ENCODE measurements at places on chromosomes 6 and 20.

DNA sequence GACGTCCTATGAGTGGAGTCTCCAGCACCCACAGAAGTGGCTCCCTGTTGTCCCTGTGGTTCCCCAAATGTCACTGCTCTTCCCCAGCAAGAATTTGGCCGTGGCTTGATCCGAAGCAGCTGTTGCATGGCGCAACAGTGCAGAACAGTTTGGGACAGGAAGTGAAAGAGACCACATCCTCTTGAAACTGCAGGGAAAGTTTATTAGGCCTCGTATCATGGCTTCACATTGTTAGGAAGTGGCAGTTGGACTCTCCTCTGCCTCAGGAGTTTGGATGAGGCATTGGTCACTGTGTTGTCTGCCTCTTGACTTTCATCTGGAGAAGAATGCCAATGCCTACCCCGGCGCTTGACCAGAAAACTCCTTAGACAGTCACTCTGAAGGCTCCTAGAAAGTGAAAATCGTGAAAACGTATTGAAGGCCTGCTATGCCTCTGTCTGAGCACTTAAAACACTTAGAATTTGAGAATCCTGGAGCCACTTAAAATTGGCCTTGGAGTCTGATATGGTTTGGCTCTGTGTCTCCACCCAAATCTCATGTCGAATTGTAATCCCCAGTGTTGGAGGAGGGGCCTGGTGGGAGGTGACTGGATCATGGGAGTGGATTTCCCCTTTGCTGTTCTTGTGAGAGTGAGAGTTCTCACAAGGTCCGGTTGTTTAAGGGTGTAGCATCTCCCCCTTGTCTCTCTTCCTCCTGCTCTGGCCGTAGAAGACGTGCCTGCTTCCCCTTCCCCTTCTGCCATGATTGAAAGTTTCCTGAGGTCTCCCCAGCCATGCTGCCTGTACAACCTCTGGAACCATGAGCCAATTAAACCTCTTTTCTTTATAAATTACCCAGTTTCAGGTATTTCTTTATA, 334.9 kb upstream of the JARID2 start:
- peak; percentile 71 for DNase-seq
- no peaks in the 10 kb centered on the region for H3K4me1 ChIP-seq
- no peaks in the 10 kb centered on the region for H3K36me3 ChIP-seq
- peak overlapping the region; percentile 16 for H3K27ac ChIP-seq
- H3K27me3 ChIP-seq = no peaks in the 10 kb centered on the region

DNA sequence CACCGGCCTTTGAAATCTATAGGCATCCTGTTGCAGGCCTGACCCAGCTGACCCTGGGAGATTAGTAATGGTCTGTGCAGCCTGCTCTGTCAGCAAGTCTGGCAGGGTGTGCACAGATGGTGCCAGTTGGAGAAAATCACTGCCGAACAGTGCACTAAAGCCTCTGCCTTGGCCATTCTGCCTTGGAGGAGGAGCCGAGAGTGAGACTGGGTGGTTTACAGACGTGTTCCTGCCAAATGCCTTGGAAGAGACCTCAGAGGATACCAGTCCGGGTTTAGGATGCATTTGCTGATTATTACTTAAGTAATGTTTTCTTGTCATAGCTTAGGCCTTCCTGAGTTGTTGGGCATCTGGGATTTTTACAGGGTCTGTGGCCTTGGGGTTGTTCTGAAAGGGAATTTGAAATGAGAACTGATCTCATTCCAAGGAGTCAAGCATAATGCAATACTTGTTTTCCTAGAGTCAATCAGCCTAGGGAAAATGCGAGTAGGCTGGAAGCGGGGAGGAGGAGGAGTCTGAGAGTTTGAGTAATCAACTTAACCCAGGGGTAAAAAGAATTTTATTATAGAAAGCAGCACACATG, 292.1 kb downstream of the SOX4 start:
- H3K36me3 ChIP-seq = no peaks in the 10 kb centered on the region
- H3K27me3 ChIP-seq = no peaks in the 10 kb centered on the region
- peak overlapping the region; percentile 66 for H3K27ac ChIP-seq
- peak; percentile 23 for DNase-seq
- H3K4me1 ChIP-seq = peaks cover 27% of the 10 kb centered on the region
- peak overlapping the region; percentile 22 for H3K4me3 ChIP-seq

GRCh38 chr20:64131406-64131805, 24.0 kb upstream of the NPBWR2 start:
- no peaks in the 10 kb centered on the region for H3K27me3 ChIP-seq
- no peaks in the 10 kb centered on the region for H3K36me3 ChIP-seq
- H3K27ac ChIP-seq = no peak overlapping the region
- no peak overlapping the region for H3K4me3 ChIP-seq
- DNase-seq = no peak

DNA sequence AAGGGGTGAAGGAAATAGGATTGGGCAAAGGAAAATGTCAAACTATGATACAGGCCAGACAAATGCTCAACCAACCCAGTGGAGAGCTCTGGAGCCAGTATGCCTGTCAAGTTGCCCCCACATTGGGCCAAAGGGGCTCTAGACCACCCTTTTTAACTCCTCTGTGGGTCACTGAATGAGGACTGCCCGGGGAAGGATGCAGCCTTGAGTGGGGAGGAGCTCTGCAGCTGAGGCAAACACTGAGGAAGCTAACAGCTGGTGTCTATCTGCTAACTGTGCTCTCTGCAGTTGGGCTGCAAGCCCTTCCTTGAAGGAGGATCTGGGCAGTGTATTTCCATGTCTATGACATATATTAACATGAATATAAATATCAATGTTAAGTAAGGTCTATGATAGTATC, 98.4 kb upstream of the PRSS16 start:
- no peak overlapping the region for H3K4me3 ChIP-seq
- H3K27ac ChIP-seq = no peak overlapping the region
- H3K27me3 ChIP-seq = no peaks in the 10 kb centered on the region

GRCh38 chr20:47334022-47334551, 22.4 kb downstream of the ZMYND8 start:
- no peaks in the 10 kb centered on the region for H3K36me3 ChIP-seq
- peak overlapping the region; percentile 84 for H3K27ac ChIP-seq
- H3K4me3 ChIP-seq = no peak overlapping the region
- DNase-seq = no peak
- H3K27me3 ChIP-seq = no peaks in the 10 kb centered on the region

DNA sequence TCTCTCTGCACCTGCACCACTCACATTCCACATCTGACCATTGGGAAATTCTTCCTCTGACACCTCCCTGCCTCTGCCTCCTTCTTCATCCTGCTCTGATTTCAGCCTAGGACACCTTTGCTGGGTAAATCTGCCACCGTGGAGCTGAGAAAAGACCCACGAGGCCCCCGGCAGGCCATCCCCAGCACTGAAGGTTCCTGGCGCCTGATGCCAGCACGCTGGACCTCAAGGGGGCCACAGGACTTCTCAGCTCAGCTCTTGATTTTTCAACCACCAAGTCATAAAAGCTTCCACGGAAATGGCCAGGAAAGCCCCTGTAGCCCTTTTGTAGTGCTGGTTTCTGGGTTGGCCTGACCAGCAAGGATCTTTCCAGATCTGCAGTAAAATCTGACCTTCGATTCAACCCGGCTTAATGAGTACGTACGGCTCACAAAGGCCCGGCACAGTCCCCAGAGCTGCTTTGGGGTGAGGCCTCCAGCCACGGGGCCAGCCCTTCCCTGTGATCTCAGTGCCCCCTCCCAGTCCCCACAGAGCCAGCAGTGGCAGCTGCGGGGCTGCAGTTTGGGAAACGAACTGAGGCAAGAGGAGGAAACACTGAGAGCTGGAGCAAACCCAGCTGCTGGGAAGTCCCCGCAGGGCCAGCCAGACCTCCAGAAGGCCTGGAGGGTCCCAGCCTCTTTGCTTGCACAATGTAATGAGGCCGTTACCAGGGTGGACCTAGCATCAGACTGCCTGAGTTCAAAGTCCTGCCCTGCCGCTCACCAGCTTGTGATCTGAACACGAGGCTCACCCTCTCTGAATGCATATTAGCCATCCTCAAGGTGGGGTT, 157.5 kb downstream of the BMP7 start:
- no peaks in the 10 kb centered on the region for H3K4me1 ChIP-seq
- DNase-seq = no peak
- no peaks in the 10 kb centered on the region for H3K27me3 ChIP-seq
- no peak overlapping the region for H3K4me3 ChIP-seq
- H3K36me3 ChIP-seq = no peaks in the 10 kb centered on the region

DNA sequence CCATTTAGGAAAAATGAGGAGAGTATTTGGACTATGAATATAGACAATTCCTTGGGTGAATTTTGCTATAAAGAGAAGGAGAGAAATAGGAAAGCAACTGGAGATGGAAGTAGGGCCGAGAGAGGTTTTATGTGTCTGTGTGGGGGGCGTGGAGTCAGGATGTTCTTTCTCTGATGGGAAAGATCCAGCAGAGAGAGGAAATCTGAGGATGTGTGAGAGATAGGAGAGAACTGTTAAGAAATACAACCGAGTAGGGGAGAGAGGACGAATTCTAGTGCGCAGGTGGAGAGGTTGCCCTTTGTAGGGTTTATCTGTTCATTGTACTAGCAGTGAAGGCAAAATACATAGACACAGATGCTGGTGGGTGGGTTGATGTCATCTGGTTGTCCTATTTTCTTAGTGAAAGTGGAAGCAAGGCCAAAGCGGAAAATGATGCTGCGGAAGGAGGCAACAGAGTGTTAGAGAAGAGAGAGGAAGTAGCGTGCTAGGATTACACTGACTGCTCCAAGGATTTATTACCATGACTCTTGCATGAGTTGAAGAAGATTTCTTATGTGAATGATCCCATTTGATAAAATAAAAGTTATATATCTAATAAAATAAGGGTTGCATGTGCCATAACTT, 57.7 kb downstream of the CLVS2 start:
- no peak overlapping the region for H3K27ac ChIP-seq
- H3K27me3 ChIP-seq = no peaks in the 10 kb centered on the region
- no peaks in the 10 kb centered on the region for H3K36me3 ChIP-seq
- no peaks in the 10 kb centered on the region for H3K4me1 ChIP-seq
- DNase-seq = no peak

DNA sequence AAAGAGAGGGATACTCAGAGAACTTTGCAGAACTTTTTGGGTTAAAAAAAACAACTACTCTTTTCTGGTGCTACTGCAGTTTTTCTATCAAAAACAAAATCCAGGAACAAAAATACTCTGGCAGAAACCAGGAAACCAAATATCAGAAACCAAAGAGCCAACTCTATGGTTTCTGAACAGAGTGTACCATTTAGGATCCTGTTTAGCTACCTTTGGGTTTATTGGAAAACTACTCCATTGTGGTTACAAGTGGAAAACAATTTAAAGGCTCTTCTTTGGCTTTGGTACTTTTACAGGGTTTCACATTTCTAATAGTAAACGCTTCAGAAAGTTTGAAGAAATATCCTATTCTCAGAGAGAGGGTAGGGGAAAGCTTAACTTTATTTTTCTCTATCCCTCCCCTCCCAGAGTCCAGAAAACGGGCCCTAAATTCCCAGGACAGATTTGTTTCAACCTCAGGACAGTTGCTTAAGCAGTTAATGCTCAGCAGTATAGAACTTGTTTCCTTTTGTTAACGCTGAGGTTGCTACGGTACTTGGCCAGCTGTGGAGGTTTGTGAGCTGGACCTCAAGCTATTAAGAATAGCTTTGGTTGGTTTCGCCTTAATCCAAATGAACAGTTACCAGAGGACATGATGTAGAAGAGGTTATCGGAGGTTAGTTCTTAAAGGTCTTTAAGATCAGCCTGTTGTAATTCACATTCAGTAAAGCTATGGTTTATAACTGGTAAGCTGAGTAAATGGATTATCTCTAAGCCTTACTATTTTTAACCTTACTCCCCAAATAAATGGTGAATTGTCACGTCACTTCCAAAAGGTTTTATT, 47.9 kb downstream of the FOXO3 start:
- H3K36me3 ChIP-seq = no peaks in the 10 kb centered on the region
- peak overlapping the region; percentile 55 for H3K27ac ChIP-seq
- DNase-seq = no peak
- peak overlapping the region; percentile 2 for H3K4me3 ChIP-seq

- no peak overlapping the region for H3K4me3 ChIP-seq
- H3K4me1 ChIP-seq = peaks cover 12% of the 10 kb centered on the region
- no peak for DNase-seq
These were observed 58.7 kb upstream of the CD93 start for GRCh38 chr20:23144856-23145255.

GRCh38 chr6:38282911-38283310, 356.8 kb downstream of the BTBD9 start:
- no peak overlapping the region for H3K27ac ChIP-seq
- no peak overlapping the region for H3K4me3 ChIP-seq
- no peaks in the 10 kb centered on the region for H3K27me3 ChIP-seq
- H3K36me3 ChIP-seq = no peaks in the 10 kb centered on the region

DNA sequence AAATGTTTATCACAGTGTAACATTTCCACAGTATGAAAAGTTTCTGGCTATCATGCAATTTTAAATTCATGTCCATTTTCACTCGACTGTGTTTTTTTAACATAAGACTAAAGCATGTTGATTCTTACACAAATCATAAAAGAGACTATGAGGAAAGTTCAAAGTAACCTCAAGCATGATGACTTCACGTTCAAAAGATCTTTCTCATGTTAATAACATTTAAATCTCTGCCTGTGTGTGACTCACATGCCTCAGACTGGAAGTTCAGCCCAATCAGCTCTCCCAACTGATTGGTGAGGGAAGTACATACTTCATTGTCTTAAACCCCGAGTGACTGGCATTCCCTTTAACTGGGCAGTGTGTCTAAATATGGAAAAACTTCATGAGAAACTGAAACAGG, 37.4 kb downstream of the ATXN1 start:
- no peak overlapping the region for H3K4me3 ChIP-seq
- peaks cover 43% of the 10 kb centered on the region for H3K4me1 ChIP-seq
- H3K27me3 ChIP-seq = no peaks in the 10 kb centered on the region
- no peaks in the 10 kb centered on the region for H3K36me3 ChIP-seq
- peak; percentile 86 for DNase-seq

- no peaks in the 10 kb centered on the region for H3K27me3 ChIP-seq
- no peaks in the 10 kb centered on the region for H3K4me1 ChIP-seq
- no peaks in the 10 kb centered on the region for H3K36me3 ChIP-seq
- DNase-seq = no peak
These were observed 195.6 kb upstream of the RIN2 start for GRCh38 chr20:19562426-19562825.

- no peaks in the 10 kb centered on the region for H3K27me3 ChIP-seq
- H3K4me1 ChIP-seq = no peaks in the 10 kb centered on the region
- H3K36me3 ChIP-seq = peaks cover 60% of the 10 kb centered on the region
- no peak for DNase-seq
- H3K27ac ChIP-seq = no peak overlapping the region
These were observed 5.5 kb downstream of the ZSCAN12 start for GRCh38 chr6:28393912-28394662.

GRCh38 chr20:40651151-40651550, 37.9 kb downstream of the MAFB start:
- no peak overlapping the region for H3K27ac ChIP-seq
- H3K27me3 ChIP-seq = no peaks in the 10 kb centered on the region
- no peak for DNase-seq
- H3K4me1 ChIP-seq = peaks cover 4% of the 10 kb centered on the region

- no peaks in the 10 kb centered on the region for H3K36me3 ChIP-seq
- no peak overlapping the region for H3K27ac ChIP-seq
- no peaks in the 10 kb centered on the region for H3K27me3 ChIP-seq
- no peak overlapping the region for H3K4me3 ChIP-seq
- DNase-seq = no peak
These were observed 39.7 kb upstream of the PTCHD4 start for GRCh38 chr6:48150701-48151100.
